ENCODE measurements at places on chromosomes 1 and 21. TPM values are rescaled to one million over a fixed set of nuclear protein-coding genes. Genes with fewer than 3 reads are reported as not detected.

Gene GUCA2A
- total RNA-seq, result not detected

Gene CELSR2
- total RNA-seq, result 1.2 TPM

GRCh38 chr1:1287288-1288110 lies 7.3 kb downstream of the SCNN1D start:
- no peak for DNase-seq

- DNase-seq, result no peak
Observed at GRCh38 chr1:171753685-171754352, 12.0 kb upstream of the VAMP4 start.

DNA sequence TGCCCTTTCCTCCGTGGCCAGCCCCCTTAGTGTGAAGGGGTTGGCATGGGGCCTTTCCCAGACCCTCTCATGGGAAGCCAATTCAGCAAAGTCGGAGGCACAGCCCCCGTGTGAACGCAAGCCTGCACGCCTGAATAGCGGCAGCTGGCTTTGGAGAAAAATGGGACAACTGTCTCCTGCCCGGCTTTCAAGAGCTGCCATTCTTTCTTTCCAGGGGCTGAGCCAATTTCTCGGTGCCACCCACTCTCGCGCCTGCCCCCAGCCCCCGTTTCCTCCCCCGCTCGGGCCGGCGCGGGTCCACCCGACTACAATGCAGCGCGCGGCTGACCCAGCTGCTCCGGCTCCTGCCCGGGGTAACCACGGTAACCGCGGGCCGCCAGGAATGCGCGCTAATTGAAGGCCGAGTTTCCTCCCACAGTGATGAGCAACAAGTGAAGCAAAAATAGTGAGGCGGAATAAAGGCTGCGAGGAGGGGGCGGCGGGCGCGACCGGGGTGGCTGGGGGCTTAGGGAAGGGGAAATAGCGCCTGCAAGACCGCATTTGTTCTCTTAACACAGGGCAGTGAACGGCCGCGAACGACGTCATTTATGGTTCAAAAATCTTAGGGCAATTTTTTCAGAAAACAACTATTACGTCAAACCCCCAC lies 27.8 kb downstream of the ILDR2 start:
- DNase-seq, result peak; percentile 64

Gene RAB42
- total RNA-seq, result 14.1 TPM

DNA sequence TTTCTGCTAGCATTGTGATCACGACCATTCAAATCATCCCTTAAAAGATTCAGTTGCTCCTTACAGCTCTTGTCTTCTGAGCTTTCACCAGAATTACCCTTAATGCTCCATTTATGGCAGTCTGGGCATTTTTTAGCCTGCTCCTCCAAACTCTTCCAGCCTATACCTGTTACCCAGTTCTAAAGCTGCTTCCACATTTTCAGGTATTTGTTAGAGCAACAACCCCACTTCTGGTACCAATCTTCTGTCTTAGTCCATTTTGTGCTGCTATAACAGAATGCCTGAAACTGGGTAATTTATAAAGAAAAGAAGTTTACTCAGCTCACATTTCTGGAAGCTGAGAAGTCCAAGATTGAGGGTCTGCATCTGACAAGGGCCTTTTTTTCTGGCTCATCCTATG lies 17.2 kb downstream of the MYBPH start:
- no peak for DNase-seq

DNA sequence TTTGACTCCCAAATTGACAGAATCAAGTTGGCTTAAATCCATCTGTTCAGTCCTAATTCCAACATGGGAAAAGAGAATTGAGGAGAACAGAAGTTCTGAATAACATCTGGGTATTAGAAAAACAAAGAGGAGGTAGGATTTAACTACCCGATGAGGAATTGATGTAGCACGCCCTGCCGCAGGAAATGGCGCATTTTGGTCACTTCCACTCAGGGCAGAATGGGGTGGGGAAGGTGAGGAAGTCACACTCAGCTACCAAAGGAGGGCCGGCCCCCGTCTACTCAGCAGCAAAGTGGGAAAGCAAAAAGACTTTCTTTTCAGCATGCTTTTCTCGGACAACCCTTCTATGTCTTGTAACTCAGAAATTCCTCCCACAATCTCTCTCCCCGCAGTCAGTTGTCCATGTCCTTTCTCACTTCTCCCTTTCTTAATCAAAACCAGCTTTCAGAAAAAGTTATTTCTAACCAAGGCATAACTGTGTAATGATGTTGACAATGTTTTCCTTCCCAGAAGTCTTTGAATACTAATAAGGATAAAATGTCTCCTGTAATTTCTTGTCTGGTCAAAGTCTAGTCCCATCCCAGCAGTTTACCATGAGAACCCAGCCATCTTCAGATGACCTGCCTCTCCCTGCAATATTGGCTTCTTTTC lies 60.5 kb upstream of the SIPA1L2 start:
- DNase-seq, result no peak

Gene CELA2B
- not detected for total RNA-seq

GRCh38 chr1:212701910-212702309 lies 2.3 kb upstream of the BATF3 start:
- no peak for DNase-seq

DNA sequence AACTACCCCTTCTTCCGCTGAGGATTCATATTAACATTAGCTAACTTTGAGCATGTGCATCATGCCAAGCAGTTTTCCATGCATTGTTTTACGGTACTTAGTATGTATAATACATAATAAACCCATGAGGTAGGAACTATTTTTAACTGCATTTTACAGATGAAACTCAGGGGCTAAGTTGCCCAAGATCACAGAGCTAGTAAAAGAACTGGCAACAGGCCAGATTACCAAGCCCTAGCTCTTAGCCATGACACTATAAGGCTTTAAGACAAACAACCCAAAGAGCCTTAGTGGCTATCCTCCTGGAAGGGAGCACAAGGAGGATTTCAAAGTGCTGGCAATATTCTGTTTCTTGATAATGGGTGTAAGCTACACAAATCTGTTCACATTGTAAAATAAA lies 6.1 kb downstream of the AK2 start:
- DNase-seq, result no peak

DNA sequence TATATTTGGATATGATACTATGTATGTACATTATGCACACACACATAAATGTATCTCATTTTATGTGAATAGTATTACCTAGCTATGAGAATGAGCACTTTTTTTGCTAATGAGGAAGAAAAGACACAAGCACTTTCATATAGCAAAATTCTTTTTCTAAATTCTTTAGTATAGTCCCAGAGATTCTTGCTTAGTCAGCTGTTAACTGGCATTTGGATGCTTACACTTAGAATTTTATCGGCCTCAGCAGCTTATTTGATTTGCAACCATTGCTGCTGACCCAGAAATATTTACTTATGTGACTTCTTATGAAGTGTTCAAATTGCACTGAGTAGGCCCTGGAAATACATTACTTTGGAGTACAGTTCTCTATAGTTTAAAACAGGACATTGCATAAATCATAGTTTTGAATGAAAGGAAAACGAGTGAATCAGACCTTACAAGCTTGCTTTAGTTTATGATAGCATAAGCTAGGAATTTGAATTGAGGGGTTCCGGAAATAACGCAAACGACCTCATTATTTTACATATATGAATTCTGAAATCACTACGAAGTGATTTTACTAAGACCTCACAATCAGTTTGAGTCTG lies 653.9 kb upstream of the NEGR1 start:
- no peak for DNase-seq

Gene SPRR2G
- not detected for total RNA-seq

GRCh38 chr21:33640697-33641351 lies 717 bp downstream of the CRYZL1 start:
- no peak for DNase-seq

Gene SYPL2
- total RNA-seq, result not detected

Gene SH2D5
- 2.4 TPM for total RNA-seq

GRCh38 chr1:223514644-223515043 lies 121.4 kb downstream of the CCDC185 start:
- DNase-seq, result no peak

DNA sequence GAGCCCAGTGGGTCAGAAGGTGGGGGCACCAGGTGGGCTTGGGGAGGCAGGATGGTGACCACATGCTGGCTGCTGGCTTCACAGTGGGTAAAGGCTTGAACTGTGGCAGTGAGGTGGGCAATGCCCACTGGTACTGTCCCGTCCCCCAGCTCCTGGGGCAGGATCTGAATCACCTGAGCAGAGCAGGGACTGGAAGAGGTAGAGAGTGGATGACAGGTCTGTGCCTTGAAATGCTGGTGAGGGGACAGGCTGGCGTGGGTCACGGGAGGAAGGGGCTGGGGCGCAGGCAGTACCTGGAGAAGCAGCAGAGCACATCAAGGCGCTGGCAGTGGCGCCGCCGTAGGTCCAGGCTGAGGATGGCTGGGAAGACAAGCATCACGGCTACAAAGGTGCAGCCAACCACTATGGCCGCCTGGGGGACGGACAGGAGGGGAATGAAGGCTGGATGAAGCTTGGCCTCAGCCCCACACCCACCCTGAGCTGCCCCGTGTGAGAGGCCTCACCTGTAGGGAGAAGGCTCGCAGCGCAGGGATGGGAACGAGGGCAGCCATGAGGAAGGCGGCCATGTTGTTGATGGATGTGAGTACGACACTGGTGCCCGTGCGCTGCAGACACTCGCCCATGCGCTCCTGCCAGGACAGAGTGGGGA lies 14.9 kb downstream of the PTCH2 start:
- no peak for DNase-seq

DNA sequence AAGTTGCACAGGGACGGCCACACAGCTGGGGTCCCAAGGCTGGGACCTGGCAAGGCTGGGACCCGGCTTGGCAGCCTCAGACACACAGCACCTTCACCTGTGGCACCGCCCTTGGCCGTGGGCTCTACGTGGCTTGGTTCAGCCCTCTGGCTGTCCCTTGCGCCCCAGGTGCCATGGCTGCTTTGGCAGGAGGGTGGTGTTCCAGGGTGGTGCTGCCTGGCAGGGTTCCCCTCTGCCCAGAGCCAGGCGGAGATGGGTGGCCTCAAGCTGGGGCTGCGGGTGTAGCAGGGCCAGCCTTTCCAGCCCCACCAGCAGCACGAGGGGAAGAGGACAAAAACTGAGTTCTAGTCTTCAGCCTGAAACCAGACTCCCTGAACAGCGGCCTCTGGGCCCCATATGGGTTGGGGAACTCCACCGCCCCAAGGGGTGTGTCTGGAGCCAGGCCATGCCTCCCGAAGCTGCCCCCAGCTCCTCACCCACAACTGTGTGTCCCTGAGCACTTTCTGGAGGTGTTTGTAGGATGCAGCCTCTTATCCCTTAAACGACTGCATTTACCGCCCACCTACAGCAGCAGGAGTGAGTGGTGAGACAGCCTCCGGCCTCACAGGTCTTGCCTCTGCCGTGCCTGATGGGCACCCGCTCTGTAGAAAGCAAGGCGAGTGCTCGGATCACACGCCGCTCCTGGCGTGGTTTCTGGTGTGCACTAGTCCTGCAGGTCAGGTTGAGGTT lies 92.3 kb downstream of the PDE9A start:
- no peak for DNase-seq

Gene DEDD
- total RNA-seq, result 39.8 TPM

Gene SEMA4A
- total RNA-seq, result 0.49 TPM

- DNase-seq, result no peak
Observed at GRCh38 chr1:213884942-213885341, 102.8 kb upstream of the PROX1 start.

DNA sequence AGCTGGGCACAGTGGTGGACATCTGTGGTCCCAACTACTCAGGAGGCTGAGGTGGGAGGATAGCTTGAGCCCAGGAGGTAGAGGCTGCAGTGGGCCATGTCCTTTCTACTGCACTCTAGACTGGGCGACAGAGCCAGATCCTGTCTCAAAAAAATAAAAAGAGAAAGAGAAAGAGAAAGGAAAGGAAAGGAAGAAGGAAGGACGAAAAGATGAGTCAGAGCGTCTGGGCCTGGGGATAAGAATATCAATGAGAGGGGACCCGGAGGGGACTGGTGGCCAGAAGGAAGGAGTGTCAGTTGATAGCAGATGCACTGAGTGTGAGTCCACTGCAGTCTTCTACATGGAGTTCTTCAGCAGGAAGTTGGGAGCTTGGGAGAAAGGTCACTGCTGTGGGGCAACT lies 75.6 kb downstream of the SYT6 start:
- no peak for DNase-seq

Gene GJA5
- not detected for total RNA-seq

DNA sequence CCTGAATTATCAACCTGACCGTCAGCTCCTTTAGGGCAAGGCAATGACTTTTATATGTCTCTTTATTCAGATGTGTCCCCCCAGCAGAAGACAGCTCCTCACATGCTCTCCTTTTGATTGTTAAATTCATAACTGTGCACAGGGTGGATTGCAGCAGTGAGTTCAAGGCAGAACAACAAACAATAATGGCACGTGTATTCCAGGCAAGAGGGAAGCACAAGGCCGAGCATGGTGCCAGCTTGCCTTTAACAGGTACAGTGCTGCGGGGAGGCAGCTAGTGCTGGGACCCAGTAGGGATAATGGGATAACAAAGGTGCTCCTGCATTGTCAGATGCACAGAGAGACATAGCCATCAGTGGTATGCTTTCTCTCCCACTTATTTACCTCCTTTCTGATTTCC lies 248.4 kb downstream of the RHOU start:
- DNase-seq, result no peak

GRCh38 chr1:6056572-6056948 lies 10.9 kb downstream of the KCNAB2 start:
- DNase-seq, result no peak

Gene TMEM183A
- total RNA-seq, result 123 TPM

- DNase-seq, result peak; percentile 14
Observed at GRCh38 chr1:119714583-119714982, 2.8 kb downstream of the PHGDH start.

GRCh38 chr1:54012863-54013262 lies 5.1 kb downstream of the LDLRAD1 start:
- no peak for DNase-seq

Gene CDC42
- total RNA-seq, result 317 TPM

DNA sequence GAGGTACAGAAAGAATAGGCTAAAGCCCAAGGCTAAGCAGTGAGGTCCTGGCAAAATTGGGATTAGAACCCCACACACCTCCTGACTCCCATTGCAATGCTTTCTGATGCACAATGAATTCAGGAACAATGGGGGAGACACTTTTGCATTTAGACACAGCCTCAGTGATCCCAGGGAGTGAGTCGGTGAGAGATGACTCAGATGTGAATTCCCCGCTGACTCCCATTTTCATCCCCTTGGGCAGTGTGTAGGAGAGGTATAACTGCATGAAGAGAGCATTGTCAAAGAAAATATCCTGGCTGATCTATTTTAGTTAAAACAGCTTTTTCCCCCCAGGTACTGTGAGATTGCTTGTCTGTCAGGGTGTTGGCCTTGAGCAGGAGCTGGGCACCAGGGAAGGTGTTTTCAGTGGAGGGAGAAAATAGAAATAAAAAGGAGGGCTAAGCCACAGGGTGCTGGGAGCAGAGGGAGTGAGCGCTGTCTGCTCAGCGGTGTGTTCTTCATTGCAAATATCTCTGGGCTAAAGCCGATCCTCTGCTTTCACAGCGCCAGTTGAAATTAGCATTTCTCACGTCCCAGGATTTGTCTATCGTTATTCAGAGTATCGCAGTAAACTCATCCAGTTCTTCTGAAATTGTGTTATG lies 247.7 kb upstream of the PTBP2 start:
- peak; percentile 55 for DNase-seq

Measured in MG63 (cell line).